ENCODE measurements at places on chromosomes 2 and 18.

GRCh38 chr2:167964650-167965413 lies 282.6 kb downstream of the STK39 start:
- peak; percentile 11 for DNase-seq

DNA sequence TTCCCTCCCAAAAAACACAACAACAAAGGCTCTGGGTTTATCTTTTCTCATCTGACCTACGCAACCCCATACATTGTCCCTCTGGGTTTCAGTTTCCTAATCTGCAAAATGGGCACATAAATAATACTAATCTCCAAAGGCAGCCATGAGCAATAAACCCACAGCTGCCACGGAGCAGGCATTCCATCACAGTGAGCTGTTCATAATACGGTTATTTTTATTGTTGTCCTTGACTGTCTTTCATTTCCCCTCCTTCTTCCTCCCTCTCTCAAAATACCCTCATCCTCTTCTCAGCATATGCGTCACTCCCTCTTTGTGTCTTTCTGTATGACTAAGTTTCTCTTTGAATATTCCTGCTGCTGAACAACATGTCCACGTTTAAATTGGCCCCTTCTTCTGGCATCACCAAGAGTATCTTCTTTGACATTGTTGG lies 129.8 kb upstream of the CAB39 start:
- DNase-seq, result no peak

DNA sequence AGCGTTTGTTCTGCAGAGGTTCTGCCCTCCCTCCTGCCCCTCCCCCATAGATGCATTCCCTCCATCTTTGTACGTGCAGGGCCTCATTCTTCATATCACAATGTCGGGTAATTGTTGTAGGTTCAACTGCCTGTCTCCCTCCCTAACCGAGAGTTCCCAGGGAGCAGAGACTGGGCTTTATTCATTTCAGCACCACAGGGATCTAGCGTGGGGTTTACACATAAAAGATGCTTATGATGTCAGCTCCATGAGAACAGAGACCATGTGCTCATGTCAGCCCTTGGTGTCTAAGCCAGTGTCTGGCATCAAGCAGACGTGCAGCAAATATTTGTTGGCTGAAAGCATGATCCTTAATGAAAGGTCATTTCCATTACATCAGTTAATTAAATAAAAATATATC lies 298.9 kb upstream of the TRIB2 start:
- DNase-seq, result peak; percentile 32

- peak; percentile 85 for DNase-seq
These were observed 32.2 kb downstream of the QPCT start for GRCh38 chr2:37376421-37377186.

DNA sequence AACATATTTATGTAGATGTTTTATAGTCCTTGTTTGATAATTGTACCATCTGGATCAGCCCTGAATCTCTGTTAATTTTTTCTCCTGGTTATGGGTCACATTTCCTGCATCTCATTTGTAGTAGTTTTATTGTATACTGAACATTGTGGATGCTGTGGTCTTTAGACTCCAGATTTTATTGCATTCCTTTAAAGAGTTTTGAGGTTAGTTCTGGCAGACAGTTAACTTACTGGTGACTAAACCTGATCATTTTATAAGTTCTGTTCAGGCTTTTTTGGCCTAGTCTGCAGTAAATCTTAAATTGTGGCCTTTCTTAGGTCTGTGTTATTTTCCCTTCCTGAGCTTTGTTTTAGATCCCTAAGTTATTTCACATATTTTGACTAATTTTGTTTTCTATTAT lies 84.3 kb downstream of the FANCL start:
- peak; percentile 29 for DNase-seq

DNA sequence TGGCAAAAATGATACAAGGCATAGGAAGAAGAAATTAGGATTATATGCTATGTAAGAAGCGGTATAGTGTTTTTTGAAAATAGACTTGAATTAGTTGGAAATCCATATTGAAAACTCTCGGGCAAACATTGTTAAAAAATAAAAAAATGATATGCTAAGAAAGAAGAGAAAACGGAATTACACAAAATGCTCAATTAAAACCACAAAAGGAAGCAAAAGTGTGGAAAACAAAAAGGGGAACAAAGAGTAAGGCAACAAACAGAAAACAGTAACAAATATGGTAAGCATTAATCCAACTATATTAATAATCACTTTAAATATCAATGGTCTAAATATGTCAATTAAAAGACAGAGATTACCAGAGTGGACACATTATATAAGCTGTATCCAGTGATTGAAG lies 58.4 kb downstream of the TXNL1 start:
- DNase-seq, result no peak

GRCh38 chr2:53148221-53148620 lies 619.4 kb upstream of the CHAC2 start:
- DNase-seq, result no peak

DNA sequence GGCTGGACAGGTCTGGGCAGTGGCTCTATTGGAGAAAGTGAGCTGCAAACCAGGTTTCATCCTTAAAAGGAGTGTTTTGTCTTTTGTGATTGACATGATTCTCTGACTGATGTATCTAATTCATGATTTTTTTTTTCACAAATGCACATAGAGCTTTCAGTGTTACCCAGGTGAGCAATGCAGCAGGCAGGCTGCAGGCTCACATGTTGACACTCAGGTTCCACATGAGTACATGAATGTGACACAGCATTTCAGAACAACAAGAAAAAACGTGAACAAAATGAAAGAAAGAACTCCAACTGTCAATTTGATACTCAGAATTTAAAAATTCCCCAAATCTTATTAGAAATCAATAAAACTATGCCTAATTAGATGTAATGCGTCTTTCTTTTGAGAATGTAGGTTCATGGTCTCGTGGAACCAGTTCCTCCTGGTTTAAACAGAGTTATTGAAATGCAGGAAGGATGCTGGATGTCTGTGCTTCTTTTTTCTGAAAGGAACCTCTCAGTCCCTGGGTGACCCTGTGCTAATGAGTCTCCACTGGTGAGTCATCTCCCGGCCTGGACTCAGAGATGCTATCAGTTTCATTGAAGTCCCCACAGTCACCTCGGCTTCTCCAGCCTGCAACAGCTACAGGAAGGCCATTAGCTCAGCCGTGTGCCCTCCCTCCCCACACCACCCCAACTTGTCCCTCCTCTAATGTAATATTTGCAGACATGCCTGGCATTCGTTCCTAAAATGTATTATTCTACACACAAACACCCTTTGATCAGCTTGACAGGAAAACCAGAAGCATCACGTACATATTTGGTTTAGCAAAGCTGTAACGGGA lies 430.4 kb downstream of the LPIN1 start:
- peak; percentile 63 for DNase-seq

- DNase-seq, result peak; percentile 77
These were observed 34.9 kb downstream of the RAB10 start for GRCh38 chr2:26068602-26069298.

DNA sequence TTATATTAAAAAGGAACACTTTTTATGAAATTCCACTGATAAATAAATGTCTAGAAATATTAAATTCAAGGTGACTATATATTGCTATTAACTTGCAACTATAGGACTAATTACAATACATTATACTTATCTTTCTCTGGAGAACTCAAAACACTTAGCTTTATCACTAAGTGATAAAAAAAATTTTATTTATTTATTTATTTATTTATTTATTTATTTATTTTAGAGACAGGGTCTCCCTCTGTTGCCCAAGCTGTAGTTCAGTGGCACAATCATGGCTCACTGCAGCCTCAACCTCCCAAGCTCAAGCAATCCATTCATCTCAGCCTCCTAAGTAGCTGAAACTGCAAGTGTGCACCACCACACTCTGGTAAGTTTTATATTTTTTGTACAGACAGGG lies 451.1 kb downstream of the DSC3 start:
- DNase-seq, result no peak

DNA sequence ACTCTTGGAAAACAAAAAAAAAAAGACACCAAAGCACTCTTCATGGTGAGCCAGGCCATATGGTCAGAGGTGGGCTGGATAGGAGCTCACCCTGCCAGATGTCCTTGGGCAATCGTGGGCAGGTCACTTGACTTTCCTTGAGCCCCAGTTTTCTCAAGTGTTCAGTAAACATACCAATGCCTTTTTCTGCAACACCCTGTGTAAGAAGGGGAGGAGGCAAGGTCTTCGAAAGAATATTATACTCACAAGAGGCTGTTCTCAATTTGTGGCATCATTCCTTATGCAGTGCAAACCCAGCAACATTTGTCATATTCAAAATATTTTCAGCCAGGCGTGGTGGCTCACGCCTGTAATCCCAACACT lies 22.9 kb upstream of the TMEM87B start:
- peak; percentile 15 for DNase-seq
